ENCODE measurements at places on chromosomes 16 and 17.

- DNase-seq: no peak
These were observed 9.9 kb downstream of the SLC5A11 start for GRCh38 chr16:24855678-24856077.

- no peak for DNase-seq
These were observed 20.3 kb downstream of the CHMP6 start for GRCh38 chr17:81011951-81012350.

DNA sequence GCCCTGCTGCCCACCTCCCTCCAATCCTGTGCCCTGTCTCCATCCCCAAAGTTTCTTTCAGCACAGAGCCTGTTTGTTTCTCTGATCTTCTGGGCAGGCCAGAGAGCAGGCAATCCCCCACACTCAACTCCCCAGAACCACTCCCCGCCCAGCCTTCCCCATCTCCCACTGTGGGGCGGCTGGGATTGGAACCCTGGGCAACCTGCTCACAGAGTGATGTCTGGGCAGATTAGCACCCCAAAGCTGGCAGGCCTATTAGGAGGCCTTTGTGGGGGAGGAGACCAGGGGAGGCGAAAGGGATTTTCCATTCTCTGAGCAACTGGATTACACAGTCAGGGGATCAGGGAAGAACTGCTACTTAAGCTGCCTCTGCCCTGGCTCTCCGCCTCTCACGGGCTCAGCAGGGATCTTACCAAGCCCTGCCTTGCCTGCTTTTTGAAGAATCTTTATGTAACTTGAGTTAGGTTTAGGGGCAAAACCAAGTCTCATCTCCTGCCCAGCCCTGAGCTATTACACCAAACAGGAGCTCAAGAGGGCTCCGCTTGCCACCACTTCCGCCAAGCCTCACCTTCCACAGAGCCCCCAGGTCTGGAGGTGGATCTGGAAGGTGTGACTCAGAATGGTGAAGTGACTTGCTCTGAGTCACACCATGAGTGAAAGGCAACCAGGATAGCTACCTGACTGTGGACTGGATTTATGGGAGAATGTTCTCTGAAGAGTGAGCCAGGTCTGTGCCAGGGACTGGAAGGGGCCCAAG is 16.0 kb upstream of the LHX1 start:
- no peak for DNase-seq

DNA sequence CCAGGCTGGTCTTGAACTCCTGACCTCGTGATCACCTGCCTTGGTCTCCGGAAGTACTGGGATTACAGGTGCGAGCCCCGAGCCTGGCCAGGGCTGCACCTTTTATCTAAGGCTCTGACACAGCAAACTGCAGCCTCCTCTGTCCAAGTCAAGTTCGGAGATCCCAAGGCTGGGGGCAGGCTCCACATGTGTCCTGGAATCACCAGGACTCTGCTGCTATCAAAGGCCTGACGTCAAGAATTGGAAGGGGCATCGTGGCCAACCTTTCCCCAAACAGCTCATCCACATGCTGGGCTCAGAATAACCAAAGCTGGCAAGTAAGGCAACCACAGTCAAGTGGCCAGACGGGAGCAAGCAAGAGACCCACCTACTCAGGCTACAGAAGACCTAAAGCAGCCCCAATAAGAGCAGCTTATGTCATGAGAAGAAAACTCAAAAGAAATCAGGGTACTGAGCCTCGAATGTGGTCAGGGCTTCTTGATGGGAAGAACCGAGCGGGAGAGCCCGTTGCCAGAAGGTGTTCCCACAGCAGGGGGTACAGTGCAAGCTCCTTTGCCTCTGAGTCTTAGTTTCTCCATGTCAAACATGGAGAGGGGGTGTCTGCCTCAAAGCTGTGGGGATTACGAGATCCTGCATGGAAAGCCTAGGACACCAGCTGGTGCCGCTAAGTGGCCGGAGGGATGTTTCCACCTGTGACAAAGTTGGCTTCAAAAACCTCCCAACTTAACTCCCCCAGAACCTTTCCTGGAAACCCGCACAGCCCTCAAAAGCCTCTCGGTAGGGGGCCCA is 7.9 kb downstream of the MYBBP1A start:
- no peak for DNase-seq

GRCh38 chr17:4576729-4577322 is 7.5 kb upstream of the SMTNL2 start:
- DNase-seq: no peak

DNA sequence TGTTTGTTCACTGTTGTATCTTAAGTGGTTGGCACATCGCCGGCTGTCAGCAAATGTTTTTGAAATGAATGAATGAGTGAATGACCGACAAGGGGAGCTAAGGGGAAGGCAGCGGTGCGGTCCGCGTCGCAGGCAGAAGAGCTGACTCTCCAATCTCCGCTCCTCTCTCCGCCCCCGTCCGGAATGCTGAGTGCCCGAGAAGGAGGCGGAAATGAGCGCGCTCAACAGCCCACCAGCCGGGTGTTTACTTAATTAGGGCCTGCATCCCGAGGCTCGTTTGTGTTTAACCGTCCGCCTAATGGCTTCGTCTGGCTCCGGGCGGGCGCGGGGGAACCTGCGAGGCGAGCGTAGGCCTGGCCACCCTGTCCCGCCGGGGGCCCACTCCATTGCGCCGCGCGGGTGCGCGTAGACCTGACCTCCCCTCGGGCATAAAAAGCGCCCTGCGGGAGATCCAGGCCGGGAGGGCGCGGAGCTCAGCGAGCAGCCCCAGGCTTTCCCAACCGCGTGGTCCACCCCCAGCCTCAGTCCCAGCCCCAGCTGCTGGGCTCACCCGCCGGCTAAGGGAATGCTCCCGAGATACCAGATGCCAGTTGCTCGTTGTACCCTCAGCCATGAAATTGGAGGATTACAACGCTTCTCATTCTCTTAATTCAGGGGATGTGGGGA is 2.5 kb upstream of the CDH3 start:
- DNase-seq: no peak

DNA sequence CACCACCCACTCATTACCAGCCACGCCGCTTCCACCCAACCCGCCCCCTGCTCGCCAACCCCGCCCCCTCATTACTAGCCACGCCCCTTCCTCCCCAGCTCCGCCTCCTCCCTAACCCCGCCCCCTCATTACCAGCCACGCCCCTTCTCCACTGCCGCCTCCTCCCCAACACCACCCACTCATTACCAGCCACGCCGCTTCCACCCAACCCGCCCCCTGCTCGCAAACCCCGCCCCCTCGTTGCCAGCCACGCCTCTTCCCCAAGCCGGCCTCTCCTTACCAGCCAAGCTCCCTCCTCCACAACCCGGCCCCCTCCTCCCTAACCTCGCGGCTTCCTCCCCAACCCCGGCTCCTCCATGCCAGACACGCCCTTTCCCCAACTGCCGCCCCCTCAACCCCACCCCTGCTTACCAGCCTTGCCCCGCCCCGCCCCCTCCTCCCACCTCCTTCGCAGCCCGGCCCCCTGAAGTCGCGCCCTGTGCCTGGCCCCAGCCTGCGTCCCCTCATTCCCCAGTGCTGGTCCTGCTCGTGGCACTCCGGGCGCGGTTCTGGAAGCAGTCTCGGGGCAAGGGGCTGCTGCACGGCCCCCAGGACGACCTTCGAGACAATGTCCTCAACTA is 7.3 kb downstream of the SLC22A31 start:
- no peak for DNase-seq

DNA sequence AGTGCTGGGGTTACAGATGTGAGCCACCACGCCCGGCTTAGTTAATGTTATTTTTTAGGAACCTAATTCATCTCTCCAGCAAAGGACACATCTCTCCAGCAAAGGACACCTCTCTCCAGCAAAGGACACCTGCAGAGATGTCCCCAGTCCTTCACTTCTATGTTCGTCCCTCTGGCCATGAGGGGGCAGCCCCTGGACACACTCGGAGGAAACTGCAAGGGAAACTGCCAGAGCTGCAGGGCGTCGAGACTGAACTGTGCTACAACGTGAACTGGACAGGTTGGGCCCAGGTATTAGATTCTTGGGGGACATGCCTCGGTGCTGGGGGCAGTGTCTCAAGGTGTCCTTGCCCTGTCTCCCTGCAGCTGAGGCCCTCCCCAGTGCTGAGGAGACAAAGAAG is 4.7 kb downstream of the PFAS start:
- no peak for DNase-seq

DNA sequence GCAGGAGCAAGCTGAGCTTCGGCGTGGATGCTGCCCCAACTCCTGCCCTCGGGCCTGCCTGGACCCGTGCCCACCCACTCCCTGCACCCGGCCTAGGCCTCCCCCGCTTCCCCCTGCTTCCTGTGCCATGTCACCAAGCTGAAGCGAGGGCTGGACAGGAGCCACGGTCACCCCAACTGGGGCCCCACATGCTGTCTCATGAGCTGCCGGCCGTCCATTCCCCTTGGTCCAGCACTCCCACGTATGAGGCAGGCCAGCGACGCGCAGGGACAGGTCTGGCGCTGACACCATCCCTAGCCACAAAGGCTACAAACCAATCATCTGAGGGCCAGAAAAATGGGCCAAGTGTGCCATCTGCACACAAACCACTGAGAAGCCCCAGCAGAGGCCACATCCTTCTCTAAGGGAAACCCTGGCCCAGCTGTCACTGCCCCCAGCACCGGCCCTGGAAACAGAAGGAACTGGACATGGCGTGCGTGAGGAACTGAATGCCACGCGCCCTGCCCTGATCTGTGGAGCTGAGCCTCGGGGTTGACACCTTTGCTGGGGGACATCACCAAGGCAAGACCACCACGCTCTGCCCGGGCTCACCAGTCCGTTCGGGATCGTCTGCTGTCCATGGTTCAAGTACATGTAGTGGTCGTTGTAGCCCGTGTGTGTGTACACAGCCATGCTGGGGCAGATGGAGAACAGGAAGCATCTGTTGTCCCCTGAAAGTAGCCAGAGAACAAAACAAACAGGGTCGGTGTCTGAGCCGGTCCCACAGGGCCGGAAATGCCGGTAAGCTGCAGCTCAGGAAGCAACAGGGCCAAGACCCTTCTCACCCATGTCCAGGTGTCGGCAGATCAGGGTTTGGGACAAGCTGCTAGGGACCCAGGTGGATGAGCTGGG is 22.2 kb downstream of the MEAK7 start:
- no peak for DNase-seq

DNA sequence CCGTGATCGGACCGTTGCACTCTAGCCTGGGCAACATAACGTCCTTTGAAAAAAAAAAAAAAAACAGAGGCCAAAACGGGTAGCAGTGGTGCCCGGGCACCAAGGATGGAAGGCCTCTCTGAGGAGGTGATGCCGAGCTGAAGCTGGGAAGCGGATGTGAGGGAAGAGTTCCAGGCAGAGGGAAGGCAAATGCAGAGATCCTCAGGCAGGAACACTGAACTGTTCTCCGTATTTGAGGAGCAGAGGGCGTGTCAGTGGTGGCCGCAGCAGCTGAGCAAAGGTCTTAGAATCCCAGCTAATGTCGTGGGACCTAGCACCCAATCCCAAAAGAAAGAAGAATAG is 656 bp upstream of the KCTD13 start:
- DNase-seq: no peak

- DNase-seq: no peak
These were observed 2.5 kb downstream of the RPAIN start for GRCh38 chr17:5422505-5422904.

- DNase-seq: no peak
These were observed 4.9 kb downstream of the INO80E start for GRCh38 chr16:30000735-30001631.

- DNase-seq: no peak
These were observed 9.1 kb downstream of the TOM1L2 start for GRCh38 chr17:17963066-17963465.

- no peak for DNase-seq
These were observed 18.8 kb upstream of the FAAP100 start for GRCh38 chr17:81570964-81571363.

GRCh38 chr17:80844418-80844990 is 147.1 kb upstream of the CHMP6 start:
- no peak for DNase-seq

- no peak for DNase-seq
These were observed 55.2 kb upstream of the SREBF1 start for GRCh38 chr17:17892009-17892408.

DNA sequence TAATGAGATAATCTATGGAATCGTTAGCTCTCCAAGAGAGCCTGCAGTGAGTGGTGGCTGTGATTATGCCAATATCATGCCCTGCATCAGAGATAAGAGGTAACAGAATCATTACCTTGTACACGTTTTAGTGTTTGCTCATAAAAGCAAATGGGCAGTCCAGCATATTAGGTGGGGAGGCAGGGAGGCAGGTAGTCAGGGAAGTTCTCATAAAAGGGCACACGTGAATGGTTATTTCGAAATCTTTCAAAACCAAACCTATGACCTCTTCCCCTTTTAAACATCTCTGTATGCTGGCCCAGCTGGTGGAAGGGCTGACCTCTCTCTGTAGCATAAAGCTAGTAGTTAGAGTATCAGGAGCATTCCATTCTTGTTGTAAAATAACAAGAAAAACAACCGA is 51.7 kb downstream of the VAT1L start:
- DNase-seq: no peak

DNA sequence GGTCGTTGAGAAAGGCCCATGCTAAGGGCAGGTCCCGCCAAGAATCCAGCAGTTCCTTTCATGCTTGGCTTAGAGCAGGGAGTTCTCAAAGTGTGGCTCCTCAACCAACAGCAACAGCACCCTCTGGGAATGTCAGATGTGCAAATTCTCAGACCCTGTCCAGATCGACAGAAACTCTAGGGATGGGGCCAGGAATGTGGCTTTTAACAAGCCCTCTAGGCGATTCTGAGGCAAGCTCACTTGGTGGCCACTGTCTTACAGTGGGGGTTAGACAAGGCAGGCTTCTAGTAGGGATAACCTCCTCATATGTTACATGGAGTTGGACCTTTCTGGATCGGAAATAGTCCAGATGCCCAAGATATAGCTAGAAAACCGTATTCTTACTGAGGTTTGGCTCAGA is 144.8 kb downstream of the ZFHX3 start:
- no peak for DNase-seq

- no peak for DNase-seq
These were observed 23.9 kb downstream of the SNN start for GRCh38 chr16:11692171-11692570.

GRCh38 chr17:5027916-5028315 is 7.3 kb downstream of the SLC52A1 start:
- no peak for DNase-seq

DNA sequence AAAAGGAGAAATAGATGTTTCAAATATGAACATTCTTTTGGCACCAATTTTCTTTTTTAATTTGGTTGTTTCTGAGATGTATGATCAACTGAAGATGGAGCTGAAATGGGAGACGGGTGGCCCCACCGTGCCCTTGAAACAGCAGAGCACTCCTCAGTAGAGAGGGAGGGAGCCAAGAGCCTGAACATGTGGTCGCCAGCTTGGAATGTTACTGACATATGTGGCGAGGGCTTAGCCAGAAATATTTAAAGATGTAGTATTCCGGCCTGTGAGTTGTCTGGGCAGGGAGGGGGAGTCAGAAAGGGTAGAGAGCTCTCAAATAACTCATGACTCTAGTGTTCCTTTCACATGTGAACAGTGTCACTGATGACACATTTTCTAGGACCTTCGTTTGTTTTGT is 13.3 kb upstream of the MRC2 start:
- no peak for DNase-seq

GRCh38 chr16:4172070-4172469 is 55.8 kb upstream of the ADCY9 start:
- DNase-seq: no peak

GRCh38 chr16:13231365-13231764 is 330.0 kb downstream of the SHISA9 start:
- DNase-seq: no peak

- DNase-seq: no peak
These were observed 7.1 kb upstream of the AKTIP start for GRCh38 chr16:53509906-53510703.
